ENCODE measurements at places on chromosomes 5 and 9. TPM values are rescaled to one million over a fixed set of nuclear protein-coding genes. Genes with fewer than 3 reads are reported as not detected.

ANKRD20A1 gene
- total RNA-seq: 1.5 TPM

PDE6A gene
- 0.25 TPM for total RNA-seq

TTC39B gene
- 1.00 TPM for total RNA-seq

EIF4E1B gene
- not detected for total RNA-seq

PCDHGA7 gene
- total RNA-seq: 0.90 TPM

FOXD4 gene
- 0.44 TPM for total RNA-seq

ERCC6L2 gene
- total RNA-seq: 9.1 TPM

NDST1 gene
- total RNA-seq: 70.1 TPM

PCDHGA8 gene
- total RNA-seq: 0.07 TPM

PCDHA3 gene
- 0.78 TPM for total RNA-seq

ORM2 gene
- not detected for total RNA-seq

MAT2B gene
- 44.6 TPM for total RNA-seq

CCDC171 gene
- total RNA-seq: 0.26 TPM

TMOD1 gene
- 2.4 TPM for total RNA-seq

UQCRQ gene
- 448 TPM for total RNA-seq

CDH6 gene
- 0.22 TPM for total RNA-seq
